ENCODE measurements at places on chromosomes 3 and 15.
A peak's percentile ranks its signal among the peaks of the same experiment; 100 is the strongest.

DNA sequence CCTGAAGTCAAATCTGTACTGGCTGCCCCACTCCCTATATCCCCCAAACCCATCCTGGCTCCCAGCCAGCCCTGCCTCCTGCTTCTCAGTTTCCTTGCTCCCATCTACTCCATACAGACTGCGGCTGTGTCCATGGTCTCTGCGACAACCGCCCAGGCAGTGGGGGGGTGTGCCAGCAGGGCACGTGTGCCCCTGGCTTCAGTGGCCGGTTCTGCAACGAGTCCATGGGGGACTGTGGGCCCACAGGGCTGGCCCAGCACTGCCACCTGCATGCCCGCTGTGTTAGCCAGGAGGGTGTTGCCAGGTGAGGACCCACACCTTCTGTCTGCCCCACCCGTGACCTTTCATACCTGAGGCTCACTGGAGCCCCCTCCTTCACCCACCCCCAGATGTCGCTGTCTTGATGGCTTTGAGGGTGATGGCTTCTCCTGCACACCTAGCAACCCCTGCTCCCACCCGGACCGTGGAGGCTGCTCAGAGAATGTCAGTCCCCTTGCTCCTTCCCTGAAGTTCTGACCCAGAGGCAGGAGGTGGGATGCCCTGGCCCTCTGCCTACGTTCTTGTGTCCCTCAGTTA is 14.7 kb downstream of the STAB1 start:
- DNase-seq, result no peak

GRCh38 chr3:52835766-52836470 is 1.1 kb upstream of the MUSTN1 start:
- DNase-seq, result no peak

DNA sequence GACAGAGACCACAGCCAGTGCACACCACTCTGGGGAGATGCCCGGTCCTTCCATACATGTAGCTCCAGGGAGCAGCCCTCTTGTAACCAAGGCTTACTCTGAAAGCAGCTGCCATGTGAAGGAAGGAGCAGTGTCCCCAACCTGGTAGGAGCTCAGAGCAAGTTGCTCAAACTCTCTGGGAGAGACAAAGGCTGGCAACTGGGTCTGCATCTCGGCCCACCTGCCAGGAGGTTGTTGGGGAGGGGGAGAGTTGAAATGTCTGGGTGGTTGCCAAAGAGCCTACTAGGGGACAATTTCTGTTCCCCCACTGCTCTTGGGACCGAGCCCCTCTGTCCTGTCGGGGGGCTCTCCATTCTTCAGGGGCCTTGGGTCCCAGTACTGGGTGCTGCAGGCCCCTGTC is 309.9 kb downstream of the TLE3 start:
- DNase-seq, result no peak

DNA sequence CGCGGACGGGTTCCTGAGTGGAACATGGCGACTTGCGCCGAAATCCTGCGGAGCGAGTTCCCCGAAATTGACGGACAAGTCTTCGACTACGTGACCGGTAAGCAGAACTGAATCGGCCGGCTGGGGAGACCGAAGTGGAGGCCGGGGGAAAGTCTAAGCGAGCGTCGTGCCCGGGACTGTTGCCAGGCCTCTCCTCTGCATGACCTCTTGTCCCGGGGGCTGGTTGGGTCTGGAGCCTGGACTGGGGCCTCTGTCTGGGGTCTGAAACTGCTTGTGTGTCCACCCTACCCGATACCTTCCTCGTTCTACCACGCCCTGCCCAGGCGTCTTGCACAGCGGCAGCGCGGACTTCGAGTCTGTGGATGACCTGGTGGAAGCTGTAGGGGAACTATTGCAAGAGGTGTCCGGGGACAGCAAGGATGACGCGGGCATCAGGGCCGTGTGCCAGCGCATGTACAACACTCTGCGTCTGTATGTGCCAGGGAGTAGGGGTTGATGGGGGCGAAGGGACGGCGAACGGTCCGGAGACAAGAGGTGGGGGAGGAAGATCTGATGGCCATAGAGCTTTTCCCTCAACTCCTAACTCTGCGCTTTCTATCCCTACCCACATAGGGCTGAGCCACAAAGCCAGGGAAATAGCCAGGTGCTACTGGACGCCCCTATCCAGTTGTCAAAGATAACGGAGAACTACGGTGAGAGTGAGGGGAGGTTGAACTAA is at the start of gene ABCF3:
Gene ABCF3, plus strand, starts transcription at position 16 of the 718 bp plus-strand sequence. Its CDS starts 9 bp downstream, at position 25.
- no peak for DNase-seq

- no peak for DNase-seq
These were observed 16.2 kb downstream of the CEP152 start for GRCh38 chr15:48794697-48795134.

DNA sequence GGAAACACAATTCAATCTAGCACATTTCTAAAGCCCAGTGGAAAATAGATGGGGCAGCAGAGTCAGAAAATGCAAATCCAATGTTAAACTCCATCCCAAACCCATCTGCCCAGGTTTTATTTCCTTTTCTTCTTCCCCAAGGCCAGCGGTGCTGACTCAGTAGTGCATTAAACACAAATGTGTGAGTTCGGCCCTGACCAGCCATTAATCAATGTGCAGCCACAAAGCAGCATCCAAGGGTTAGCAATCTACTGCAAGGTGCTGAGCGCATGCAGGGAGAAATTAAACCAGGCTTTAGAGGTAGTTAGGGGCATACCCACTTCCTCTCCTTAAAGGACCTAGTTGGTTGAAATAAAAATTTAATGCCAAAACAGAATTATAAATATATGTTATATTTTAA is 583.3 kb upstream of the PPP2R3A start:
- DNase-seq, result no peak

DNA sequence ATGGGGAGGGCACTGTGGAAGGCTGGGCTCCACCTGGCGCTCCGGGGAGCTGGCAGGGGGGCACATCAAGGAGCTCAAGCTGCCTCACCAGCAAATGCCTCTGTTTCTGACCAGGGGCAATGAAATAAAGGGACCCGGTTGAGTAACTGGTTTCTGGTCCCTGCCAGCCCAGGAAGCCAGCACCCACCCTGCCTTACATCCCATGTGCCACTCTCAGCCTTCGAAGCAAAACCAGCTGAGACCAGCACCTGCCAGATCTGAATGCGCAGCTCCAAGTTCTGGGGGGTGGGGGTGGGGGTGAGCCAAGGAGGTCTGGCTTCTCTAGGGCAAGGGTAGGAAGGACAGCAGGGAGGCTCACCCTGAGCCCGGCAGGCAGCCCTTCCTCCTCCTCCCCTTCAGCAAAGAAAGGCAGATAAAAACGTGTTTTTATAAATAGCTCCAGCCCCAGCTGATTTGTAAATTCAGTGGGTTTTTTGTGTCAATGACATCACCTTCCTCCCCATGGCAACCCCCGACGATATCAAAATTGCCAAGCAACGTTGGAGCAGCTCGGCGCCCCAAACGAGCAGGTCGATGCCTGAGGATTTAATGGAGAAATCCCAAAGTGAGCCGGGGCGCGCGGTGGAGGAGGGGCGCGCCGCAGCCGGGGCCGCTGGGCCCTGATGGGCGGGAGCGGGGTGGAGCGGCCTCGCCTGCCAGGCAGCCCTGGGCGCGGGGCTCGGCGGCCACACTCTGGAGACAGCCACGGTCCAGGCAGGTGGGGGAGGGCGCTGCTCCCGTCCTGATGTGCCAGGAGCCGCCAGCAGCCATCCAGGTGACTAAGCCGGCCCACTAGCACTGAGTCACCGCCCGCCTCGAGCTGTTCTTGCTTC is at the start of gene PAK6:
Gene PAK6, plus strand, starts transcription at position 532 of the 872 bp plus-strand sequence. CDS start 25,723 bp downstream, outside the sequence.
- peak; percentile 24 for DNase-seq

- DNase-seq, result no peak
These were observed 134.5 kb upstream of the AADACL2 start for GRCh38 chr3:151599103-151599672.

- DNase-seq, result no peak
These were observed 59.1 kb upstream of the UMPS start for GRCh38 chr3:124671106-124671505.

- no peak for DNase-seq
These were observed 105.4 kb upstream of the TNIK start for GRCh38 chr3:171565481-171566058.

- no peak for DNase-seq
These were observed 2.1 kb downstream of the LSAMP start for GRCh38 chr3:116443191-116443661.

DNA sequence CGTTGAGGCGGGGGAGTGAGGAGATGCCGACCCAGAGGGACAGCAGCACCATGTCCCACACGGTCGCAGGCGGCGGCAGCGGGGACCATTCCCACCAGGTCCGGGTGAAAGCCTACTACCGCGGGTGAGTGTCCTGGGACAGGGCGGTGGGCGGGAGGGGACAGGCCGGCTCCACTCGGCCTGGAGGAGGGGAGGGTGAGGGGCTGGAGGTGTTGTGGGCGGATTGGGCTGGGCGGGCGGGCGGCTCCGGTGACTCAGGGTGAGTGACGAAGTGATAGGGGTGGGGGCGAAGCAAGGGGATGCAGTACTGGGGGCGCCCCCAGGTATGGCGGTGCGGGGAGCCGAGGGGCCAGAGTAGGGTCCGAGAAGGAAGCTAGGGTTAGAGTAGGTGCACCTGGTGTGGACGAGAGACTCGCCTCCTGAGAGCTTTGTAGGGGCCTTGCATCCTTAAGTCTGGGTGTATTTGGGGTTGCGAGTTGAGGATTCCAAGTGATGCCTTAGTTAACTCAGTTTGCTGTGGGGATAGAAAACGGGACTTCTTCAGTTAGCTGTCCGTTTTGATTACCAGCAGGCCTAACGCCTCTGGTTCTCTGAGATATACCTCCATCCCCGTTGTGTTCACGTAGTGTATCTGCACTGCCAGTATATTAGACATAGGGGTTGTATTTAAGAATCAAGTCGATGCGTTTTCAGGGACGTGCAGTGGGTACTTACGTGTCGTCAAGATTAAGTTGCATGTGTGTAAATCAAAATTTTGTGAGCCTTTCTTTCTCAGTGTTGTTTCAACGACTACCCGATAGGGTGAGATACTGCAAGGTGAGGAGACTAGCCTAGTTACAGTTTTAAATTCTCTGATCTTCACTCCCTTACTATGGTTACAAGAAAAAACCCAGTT is 670 bp downstream of the PRKCI start:
- peak; percentile 41 for DNase-seq

DNA sequence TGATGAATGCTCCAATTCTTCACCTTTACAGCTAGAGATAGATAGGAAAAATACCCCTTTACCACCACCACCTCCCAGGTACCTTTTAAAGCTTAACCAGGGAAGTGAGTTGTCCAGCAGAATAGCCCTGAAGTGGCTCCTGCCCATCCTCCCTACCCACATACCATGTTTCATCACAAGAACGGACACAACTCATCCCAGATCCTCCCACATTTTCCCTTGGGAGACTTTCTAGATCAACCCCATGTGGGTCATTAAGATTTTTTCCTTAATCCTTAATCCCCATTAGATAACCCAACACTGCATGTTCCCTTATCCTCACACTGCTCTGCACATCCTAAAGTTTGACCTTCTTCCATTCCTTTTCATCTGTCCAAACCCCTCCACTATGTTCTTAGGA is 69.3 kb downstream of the CHST2 start:
- DNase-seq, result no peak

DNA sequence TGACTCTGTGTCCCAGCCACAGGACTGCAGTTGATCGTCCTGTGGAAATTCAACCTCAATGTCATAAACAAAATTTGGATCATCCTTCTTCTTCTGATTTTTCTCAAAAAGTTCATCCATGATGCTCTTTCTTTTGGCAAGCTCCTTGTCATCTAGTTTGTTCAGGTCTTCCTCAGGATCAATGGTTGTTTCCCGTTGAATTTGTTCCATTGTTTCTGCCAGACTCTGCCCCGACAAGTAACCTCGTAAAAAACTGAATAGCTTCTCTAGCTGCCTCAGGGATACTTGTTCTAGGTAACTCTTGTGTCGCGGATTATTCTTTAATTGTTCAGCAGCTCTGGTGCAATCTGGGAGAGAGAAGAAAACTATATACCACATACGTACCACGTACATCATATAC is 4.5 kb downstream of the CEP19 start:
- no peak for DNase-seq

DNA sequence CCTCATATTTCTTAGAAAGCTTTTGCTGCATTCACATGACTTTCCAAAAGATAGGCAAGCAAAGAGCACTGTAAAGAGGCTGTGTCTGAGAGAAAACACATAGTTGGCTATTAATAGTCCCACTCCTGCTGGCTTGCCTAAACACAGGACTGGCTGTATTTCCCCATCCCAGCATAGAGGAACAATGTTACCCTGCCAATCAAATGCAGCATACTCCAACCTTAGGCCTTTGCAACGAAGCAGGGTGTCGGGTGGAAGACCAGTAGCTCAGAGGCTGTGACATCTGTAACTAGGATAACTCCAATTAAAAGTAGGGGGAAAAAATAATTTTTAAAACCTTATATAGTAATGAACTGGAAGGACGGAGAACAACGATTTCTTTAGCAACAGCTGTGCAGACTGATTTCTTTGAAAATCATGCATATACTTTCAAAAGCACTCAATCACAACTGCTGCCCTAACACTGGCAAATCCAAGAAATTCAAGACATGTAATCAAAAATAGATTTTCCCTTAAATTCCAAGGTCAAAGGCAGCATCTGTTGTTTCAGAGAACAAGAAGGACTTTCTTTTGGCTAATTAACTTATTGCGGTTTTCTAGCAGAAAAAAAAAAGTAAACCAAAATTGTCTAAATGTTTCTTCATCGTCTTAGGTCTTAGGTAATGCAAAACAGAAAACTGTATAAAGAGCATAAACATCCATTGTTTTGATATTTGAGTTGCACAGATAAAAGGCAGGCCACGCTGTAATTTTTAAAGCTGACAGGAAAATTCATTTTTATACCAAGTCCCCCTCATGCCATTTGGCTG is 139.3 kb downstream of the TNIK start:
- no peak for DNase-seq

DNA sequence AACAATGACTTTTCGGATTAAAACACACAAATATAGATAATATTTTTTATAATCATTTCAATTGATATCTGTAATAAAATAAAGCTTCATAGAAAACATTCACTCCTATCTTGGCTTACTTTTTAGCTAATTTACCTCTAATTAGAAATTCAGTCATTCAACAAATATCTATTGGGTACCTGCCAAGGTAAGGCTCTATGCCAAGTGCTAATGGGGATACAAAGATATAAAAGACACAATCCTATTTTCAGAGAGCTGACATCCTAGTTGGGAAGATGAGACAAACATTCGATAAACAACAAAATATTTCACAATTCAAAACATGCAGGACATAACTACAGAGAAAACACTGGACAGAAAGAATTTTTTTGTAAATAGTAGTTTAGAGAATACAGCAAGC is 63.3 kb downstream of the ULK4 start:
- no peak for DNase-seq

DNA sequence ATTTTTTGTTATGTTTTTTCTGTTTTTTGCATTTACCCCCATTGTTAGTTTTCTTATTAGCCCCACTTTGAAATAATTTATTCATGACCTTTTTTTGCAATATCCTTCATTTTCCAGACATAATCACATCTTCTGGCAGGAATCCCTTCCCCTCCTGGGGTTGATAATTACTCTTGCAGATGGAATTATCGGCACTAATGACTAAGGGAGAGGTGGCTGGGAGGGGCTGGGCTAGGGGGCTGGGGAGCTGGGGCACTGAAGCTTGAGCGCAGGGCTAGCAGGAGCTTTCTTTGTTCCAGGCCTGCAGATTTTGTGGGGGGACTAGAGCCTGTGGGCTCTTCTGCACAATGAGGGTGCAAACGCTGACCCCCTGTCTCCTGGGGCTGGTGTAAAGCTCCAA is 77.8 kb downstream of the RAB11A start:
- DNase-seq, result no peak

GRCh38 chr3:149765762-149766334 is 13.6 kb upstream of the COMMD2 start:
- no peak for DNase-seq

- no peak for DNase-seq
These were observed 49.6 kb downstream of the CD47 start for GRCh38 chr3:108041253-108041652.

- no peak for DNase-seq
These were observed 214.1 kb downstream of the ZBBX start for GRCh38 chr3:167166012-167166411.

- no peak for DNase-seq
These were observed 245.7 kb downstream of the FGF12 start for GRCh38 chr3:192481638-192482037.
